Stimulated activated CD8-positive, alpha-beta memory T cell treated with anti-CD3 and anti-CD28 coated beads, Interleukin-12 subunit alpha, Interleukin-12 subunit beta, amount 100 ng/mL, for 4 hours (primary cell): ENCODE measurements at places on chromosomes 2 and 18.

GRCh38 chr2:149039213-149039724, 770 bp downstream of the LYPD6B start:
- DNase-seq: no peak

- no peak for DNase-seq
These were observed 122.9 kb downstream of the ATAD2B start for GRCh38 chr2:23803965-23804542.

DNA sequence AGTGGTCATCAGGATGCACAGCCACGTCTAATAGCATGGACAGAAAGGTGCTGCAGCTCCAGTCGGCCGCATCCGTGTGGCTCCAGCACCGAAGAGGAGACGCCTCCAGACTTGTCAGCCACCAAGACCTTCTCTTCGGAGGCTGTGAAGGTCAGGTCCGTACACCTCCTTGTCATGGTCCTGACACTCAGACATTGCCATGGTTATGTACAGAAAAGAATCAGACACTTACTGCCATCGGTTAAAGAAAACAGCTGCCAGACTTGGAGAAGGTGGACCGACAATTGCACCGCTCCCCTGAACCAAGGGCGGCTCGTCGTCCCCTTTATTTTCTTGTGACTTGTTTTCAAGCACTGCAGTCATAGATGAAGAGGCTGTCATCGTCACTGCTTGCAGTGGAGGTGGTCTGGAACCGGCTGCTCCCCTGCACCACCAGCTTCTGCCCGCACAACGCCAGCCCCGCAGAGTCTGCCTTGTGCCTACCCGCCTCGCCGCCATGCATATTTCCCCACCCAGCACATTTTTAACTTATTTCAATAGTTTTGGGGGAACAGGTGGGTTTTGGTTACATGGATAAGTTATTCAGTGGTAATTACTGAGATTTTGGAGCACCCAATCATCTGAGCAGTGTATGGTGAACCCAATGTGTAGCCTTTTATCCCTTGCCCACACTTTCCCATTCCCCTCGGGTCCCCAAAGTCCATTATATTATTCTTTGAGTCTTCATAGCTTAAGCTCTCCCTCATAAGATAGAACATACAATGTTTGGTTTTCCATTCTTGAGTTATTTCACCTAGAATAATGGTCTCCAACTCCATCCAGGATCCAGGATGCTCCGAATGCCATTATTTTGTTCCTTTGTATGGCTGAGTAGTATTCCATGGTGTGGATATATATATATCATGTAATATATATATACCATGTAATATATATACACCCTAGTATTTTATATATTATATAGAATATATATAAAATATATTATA, 18.1 kb downstream of the FBXO48 start:
- no peak for DNase-seq

DNA sequence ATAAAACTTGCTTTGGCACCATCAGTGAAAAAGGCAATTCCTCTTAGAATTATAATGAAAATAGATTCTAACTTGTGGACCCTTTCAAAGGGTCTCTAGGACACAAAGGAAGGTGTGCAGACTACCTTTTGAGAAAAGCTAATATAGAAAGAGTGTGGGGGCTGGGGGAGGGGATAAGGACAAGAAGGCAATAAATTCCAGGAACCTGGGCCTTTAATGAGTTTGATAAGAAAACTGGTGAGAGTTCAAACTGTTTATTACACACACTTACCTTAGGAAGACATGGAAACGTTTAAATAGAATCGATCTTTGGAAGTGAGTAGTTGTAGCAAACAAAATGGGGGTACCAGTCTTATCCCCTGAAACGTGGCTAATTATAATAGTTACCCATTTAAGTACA, 39.6 kb upstream of the PGAP1 start:
- DNase-seq: no peak

DNA sequence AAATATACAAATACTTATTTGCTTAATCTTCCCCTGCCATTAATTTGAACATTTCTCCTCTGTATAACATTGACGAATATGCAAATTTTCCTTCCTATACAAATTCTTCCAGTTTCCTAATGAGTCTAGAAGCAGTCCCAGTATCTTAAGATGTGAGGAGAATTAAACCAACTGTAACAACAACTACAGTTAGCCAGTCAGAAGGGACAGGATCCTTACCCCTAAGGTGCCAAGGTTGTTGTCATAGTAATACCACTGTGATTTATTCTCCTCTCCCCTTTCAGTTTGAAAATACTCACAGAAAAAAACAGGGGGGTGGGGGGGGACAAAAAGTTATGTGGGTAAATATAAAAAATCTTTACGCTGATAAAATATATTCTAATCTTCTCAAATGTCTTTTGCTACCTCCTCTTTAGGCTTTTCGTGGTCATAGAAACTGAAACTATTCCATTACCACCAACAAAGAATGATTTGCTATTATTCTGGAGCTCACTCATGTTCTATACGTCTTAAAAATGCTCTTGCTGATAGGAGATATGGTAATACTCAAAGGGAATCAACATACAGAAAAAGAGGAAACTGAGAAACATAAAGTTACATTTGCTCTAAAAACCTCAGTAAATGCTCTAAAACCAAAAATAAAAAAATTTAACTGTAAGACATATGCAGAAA, 107.6 kb downstream of the MEMO1 start:
- DNase-seq: no peak

DNA sequence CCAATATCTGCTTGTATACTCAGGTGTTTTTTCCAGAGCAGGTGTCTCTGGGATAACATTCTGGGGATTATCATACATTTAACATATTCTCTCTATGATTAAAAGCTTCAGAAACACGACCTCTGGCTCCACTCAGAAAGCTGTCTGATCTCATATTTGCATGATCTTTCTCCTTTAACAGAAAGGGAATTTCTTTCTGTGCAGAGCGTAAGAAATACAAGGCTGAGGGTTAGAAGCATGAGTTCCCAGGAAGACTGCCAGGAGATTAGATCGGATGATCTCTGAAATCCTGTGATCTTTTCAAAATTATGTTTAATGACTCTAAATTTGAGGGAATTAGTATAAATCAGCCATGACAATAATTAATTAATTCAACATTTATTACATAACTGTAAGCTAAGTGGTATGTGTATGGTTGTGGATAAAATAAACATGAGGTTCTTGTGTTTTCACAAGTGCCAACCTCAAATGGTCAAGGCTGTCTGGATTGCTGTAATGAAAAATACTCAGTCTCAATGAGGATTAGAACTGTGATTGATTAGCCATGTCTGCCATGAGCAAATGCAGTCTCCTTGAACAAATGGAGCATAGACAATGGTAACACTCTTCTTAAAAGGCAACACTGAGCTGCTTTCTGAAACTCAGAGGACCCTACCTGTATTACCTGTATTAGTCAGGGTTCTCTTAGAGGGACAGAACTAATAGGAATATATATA, 304.9 kb downstream of the STK39 start:
- DNase-seq: no peak

GRCh38 chr2:159926695-159927094, 128.7 kb upstream of the CD302 start:
- no peak for DNase-seq

- no peak for DNase-seq
These were observed 4.0 kb downstream of the B4GALT6 start for GRCh38 chr18:31680433-31680811.

DNA sequence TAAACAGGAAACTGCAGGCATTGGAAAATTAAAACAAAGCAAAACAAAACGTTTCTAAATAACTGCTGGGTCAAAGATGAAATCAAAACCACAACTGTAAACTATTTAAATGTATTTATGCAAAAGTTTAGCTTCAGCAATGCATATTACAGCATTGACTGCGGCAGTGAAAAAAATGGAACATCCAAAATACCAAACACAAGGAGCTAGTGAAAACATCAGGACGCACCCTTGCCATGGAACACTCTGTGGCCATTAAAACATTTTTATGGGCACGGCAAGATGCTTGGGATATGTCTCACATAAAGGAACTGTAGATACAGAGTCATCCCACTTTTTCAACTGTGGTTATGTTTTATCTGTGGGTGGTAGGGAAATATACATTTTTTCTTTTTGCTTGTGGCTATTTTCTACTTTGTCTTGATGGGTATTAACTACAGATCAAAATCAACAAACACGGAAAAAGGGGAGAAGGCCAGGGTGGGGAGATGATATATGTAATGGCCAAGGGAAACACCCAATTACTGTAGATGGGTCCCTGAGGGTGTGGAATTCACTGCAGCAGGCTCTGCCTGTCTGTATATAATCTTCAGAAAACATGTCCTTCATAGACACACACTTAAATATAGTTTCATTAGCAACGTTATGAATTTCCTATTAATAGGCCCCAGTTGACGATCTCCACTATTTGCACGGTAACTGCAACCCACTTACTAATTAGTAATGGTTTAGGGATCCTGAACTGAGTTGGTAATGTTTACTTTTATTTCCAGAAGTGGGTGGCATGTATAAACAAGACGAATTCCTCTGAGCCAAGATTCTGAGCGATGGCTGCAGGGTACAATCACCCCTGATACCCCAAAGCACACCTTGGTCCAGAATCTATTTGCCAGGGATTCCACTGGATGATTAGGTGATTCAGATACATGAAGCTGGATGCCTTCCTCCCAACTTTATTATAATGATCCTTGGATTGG, 110.5 kb downstream of the ACKR3 start:
- DNase-seq: no peak

- DNase-seq: no peak
These were observed 31.1 kb downstream of the GREB1 start for GRCh38 chr2:11564816-11565567.

DNA sequence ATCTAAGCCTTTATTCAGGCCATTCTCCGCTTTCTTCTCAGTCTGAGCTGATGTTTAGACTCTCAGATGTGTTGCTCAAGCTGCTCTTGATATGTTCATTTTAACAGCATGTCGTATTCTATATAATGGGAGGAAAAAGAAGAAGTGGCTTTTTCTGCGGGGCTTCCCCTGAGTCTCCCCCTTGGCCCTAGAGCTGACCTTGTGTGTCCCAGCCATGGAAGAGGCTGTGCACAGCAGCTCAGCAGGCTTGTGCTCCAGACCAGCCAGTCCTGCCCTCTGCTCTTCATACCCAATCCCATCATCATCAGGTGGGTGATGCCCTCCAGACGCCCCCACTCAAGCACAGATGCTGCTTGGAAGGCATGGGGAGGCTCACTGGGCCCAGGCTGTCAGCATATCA, 155.1 kb upstream of the CELF4 start:
- no peak for DNase-seq

GRCh38 chr2:187956906-187957534, 334.7 kb upstream of the GULP1 start:
- no peak for DNase-seq

GRCh38 chr2:225573603-225574002, 174.1 kb downstream of the NYAP2 start:
- DNase-seq: no peak

DNA sequence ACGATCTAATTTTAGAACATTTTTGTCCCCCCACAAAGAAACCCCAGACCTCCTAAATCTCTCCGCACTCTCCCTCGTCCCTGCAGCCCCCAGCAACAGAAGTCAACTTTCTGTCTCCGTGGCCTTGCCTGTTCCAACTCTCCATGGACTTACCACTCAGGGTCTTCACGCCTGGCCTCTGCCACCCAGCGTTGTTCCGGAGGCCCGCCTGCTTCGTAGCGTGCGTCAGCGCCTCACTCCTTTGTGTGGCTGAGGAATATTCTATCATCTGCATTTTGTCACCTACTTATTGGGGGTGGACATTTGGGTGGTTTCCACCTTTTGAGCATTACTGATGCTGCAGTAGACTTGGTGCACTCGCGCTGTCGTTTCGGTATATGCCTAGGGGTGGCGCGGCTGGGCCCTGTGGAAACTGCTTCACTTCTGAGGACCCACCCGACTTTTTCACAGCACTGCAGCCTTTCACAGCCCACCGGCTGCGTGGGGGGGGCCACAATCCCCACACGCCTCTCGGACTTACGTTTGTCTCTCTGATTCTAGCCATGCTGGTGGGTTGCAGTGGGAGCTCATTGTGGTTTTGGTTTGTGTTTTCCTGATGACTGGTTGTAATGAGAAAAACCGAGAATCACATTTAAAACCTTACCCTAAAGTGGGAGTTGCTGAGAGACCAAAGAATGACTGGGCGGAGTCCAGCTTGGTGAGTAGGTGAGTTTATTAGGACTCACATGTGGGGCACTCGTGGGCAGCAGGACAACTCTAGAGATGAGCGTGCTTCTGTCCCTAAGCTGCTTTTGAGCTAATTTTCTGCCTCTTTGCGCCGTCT, 1.4 kb upstream of the HSBP1L1 start:
- no peak for DNase-seq

DNA sequence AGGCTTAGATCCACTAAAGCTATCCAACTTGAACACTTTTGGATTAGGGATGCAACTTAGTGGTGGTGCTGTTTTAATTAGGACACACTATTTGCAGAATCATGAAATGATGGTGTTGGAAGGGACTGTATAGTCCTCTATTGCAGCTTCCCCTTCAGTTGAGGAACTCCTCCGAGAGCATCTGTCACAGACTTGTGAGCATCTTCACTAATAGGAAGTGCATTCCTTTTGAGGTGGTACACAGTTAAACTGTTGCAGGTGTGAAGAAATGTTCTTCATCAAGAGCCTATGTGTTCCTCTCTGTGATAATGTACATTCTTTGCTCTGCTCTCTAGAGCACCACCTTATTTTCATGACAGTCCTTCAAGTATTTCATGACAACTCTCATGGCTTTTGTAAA, 197.4 kb downstream of the CAMKMT start:
- no peak for DNase-seq

DNA sequence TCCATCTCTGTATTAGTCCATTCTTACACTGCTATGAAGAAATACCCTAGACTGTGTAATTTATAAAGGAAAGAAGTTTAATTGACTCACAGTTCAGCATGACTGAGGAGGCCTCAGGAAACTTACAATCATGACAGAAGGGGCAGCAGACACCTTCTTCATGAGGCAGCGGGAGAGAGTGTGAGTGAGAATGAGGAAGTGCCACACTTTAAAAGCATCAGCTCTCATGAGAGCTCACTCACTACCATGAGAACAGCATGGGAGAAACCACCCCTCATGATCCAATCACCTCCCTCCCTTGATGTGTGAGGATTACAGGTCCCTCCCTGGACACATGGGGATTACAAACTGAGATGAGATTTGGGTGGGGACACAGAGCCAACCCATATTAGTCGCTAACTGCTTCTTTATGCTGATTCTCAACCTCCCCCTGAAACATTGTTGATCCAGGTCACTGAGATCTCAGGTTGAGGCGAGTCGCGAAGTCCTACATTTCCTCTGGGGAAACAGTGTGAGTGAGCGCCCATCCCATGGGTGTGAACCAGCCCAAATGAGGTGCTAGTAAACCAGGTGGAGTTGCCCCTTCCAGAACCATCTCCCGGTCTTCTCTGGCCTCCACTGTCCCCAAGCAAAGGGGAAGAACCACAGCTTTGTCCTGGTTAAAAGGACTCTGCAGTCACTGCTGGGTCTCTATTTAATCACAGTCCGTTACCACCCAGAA, 123.8 kb downstream of the CAPN13 start:
- no peak for DNase-seq

- DNase-seq: no peak
These were observed 420.3 kb upstream of the POU3F3 start for GRCh38 chr2:104433657-104434056.

GRCh38 chr18:68922392-68922791, 124.5 kb downstream of the CCDC102B start:
- DNase-seq: no peak
